ENCODE measurements at places on chromosomes 2 and 18.

GRCh38 chr2:224570328-224570993 lies 14.7 kb downstream of the CUL3 start:
- no peak for DNase-seq

- peak; percentile 87 for DNase-seq
These were observed at the start of gene OTX1 for GRCh38 chr2:63050334-63051041. OTX1 (plus strand) TSS chr2:63050830; CDS start chr2:63052991, 2,161 bp downstream.

DNA sequence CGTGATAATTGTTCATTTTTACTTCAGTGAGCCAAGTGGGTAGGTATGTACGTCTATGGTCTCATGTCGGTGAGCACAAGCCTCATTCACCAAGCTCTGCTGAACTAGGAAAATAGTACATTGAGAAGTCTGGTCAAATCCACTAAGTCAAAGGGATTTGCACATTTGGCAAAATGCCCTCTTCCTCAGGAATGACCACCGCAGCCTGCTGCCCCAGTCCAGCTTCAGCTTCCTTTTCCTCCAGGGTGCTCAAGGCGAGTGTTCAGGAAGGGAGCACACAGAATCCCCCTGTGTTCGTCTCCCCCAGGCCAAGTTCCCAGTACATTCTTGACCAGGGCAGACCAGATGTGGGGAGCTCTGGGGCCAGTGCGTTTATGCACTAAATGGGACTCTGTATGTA lies 23.0 kb downstream of the TCF7L1 start:
- DNase-seq = no peak

DNA sequence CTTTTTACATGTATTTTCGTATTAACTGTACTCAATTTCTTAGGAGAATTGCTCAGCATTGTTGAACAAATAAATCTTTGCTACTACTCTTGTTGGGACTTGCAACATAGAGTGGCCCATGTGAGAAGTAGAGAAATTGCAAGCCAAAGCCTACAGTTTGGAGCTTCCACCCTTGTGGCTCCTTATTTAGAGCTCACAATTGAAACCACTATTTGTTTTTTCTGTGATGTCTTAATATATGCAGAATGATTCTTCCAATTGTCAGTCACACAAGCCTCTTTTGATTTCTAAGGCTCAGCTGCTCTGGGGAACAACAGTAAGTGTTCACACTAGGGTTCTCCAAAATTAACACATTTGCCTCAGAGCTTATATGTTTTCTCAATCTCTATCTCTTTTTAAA lies 60.2 kb upstream of the GALNT13 start:
- DNase-seq = no peak

DNA sequence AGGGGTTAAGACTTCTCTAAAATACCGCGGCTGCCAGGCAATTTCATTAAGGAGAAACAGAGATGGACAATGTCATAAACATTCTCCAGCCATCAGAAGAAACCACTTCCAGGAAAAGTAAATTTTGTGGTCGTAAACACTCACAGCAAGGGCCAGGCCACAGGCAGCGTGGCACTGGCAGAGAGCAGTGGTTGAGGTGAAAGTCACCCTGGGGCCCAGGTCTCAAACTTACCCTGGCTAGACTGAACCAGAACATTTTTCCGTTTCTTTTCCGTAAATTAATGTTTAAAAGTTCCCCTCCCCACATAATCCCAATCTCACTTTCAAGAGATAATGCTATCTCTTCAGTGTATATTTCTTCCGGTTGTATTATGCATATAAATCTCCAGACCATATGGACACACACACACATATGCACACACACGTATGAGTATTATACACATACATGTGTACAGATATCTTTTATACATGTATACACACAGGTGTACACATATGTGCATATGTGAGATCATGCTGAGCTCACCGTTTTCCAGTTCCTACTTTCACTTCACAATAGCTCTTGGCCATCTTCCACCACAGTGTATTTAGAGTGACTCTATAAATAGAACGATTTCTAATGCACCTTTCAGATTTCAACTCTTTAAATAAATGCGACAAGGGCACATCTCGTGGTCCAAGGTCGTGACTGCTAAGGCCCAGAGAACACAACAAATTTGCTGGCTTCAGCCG lies 90.1 kb downstream of the MALT1 start:
- DNase-seq = no peak

- DNase-seq = no peak
These were observed 556.1 kb downstream of the CMPK2 start for GRCh38 chr2:6309415-6310255.

- DNase-seq = peak; percentile 52
These were observed 356.7 kb upstream of the LYPD1 start for GRCh38 chr2:133026536-133027177.

- no peak for DNase-seq
These were observed 304.0 kb downstream of the LNPK start for GRCh38 chr2:175698061-175698460.

DNA sequence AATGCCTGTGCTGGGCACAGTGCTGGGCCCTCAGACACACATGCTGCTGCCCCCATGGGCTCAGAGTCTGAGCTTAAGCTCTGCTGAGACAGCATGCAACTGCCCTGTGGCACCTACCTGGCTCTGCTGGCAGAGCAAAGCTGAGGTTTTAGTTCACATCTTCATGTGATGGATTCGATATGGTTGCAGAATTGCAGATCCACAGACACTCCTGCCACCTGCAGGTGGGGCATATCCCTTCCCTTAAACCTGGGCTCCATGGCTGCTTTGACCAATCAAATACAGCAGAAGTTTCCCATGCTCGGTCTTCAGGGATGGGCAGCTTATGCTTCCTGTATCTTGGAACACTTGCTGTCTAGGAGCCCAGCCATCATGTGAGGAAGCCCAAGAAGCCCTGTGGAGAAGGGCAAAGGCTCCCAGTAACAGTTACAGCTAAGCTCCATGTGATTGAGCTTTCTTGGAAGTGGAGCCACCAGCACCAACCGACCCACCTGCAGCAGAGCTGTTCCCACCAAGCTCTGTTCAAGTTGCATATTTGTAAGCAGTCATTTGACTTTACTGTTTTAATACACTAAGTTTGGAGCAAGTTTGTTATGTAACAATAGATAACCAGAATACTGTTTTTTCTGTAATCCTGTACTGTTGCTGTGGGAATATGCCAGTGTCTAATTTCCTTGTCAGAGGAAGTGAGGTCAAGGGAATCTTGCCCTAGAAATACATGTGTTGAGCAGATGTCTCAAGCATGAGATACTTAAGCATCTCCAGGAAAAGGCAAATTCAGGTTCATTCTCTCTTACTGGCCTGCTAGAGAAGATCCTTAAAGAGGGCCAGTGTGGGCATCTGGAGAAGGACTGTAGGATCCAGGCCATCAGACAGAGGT lies 79.3 kb downstream of the SH3RF3 start:
- peak; percentile 36 for DNase-seq

- no peak for DNase-seq
These were observed 3.3 kb upstream of the CNDP1 start for GRCh38 chr18:74531043-74531442.

DNA sequence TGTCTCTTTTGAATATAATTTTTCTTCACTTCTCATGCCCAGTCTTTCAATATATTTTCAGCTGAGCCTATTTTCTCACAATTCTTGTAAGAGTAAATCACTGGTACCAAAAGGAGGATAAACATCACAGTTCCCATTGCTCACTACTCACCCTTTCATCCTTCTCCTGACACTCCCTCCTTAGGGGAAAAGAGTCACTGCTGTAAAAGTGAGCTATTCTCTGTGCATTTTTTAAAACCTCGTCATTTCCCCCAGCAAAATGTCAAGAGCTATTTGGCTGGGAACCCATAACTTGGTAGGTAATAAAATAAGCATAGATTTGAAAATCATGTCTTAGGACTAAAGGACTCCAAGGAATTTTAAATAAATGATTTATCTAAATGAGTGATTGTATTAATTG lies 340.1 kb upstream of the GYPC start:
- no peak for DNase-seq

DNA sequence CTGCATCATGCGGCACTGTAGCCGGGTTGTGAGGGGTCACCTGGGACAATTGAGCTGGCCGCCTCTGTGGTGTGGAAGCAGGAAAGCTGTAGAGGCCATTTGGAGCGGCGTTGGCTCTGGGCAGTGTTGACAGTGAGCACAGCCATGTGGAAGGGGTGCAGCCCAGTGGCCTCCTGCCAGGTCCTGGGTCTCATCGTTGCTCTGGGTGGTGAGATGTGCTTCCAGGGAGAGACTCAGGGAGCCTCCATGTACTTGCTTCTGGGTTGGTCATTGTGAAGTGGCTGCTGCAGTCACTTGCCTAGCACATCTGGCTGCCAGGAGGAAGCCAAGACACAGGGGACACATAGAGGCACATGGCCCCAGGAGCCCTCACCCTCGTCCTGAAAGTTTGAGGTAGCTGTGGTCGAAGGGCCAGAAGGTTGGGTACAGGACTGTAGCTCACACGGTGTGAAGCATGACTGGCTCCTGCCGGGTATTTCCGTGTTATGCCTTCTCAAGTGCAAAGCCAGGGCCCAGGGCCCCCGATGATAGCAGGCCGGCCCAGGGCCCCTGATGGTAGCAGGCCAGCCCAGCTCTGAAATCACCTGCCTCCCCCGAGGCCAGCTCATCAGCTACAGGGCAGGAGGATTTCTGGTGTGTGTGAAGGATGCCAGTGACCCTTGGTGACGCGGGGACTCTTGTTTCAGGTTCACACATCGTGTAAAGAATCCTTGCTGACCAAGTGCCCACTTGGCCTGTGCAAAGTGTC lies 82.6 kb downstream of the DGKD start:
- no peak for DNase-seq

- peak; percentile 44 for DNase-seq
These were observed at the start of gene SATB2 for GRCh38 chr2:199457147-199458008. SATB2 (minus strand) TSS chr2:199457939; CDS start chr2:199456037, 1,902 bp downstream.

- DNase-seq = no peak
These were observed 6.3 kb downstream of the LOXHD1 start for GRCh38 chr18:46650681-46651080.

DNA sequence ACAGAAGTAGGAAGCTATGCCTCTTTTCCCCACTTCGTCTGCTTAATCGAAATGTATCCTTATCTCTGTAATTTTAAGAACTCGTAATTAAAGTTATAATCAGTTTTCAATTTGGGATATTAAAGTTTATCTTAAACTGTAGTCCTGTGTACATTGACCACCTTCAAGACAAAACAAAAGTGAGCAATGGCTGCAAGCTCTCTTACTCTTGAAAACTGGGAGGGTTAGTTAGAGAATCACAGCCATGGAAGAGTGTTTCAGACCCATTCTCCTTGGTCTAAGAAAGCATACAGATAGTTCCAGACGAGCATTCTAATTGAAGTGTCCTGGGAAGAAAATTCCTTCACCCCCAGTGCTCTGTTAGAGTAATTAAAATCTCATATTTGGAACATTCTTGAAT lies 2.0 kb downstream of the KCMF1 start:
- DNase-seq = no peak

- DNase-seq = no peak
These were observed 20.7 kb upstream of the NT5C1B start for GRCh38 chr2:18610090-18610489.

DNA sequence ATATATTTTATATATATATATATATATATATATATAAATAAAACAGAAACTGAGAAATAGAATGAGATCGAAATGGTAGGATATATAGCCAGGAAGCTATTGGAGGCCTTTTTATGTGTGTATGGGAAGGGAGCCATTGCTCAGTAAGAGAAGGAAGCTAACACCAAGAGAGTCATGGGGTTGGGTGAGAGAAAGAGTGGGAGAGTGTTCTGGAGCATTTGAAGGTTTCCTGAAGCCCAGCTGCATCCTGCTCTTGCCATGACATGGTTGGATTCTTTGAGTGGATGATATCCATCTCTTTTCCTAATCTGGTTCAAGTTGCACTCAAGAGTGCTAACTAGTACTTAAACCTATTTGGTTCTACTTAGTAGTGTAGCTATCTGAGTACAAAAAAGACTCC lies 282.3 kb downstream of the DYSF start:
- no peak for DNase-seq

GRCh38 chr2:241901018-241901380 lies 31.5 kb downstream of the RTP5 start:
- no peak for DNase-seq

DNA sequence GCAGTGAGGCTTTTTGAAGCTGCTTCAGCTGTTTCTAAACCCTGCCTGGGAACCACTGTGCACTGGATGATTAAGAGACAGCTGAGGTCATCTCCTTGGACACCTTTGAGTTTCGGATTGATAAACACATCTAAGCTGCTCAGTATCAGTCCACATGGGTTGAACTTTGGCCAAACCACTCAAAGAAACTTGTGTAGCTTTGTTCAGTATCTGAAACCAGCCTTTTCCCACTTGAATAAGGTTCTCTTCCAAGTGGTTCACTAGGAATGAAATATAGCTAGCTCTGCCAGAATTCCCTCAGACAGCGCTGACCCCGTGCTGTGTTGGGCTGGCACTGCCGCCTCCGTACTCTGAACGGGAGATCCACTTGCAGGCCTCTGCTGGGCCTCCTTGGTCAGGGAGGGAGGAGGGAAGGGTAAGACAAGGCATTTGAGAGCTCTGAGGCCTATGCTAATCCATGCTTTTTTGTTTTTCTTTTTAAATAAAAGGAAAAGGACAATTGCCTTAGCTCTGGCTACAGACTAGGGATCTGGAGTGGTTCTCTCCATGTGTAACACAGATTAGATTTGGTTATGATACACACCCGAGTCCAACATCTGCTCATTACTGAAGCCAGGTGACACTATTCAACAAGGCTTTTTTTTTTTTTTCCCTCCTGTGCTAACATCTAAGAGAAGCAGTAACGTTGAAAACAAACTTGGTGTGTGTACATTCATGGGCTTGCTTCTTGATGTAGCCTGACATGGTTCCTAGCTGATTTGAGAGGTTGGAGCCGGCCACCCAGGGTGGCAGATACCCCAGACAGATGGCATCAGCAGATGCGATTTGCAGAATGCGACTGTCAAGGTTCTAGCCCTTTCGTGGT lies 67.7 kb downstream of the NCK2 start:
- DNase-seq = no peak

DNA sequence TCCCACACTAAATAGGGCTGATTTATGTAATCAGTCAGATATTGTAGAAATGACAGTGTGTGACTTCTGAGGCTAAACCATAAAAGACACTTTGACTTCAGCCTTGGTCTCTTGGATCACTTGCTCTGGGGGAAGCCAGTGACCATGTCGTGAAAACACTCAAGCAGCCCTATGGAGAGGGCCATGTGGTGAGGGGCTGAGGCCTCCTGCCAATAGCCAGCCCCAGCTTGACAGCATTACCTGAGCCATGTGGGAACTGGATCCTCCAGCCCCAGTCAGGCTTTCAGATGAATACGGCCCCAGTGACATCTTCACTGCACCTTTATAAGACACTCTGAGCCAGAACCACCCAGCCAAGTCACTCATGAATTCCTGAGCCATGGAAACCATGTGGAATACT lies 20.8 kb downstream of the TNS1 start:
- no peak for DNase-seq

DNA sequence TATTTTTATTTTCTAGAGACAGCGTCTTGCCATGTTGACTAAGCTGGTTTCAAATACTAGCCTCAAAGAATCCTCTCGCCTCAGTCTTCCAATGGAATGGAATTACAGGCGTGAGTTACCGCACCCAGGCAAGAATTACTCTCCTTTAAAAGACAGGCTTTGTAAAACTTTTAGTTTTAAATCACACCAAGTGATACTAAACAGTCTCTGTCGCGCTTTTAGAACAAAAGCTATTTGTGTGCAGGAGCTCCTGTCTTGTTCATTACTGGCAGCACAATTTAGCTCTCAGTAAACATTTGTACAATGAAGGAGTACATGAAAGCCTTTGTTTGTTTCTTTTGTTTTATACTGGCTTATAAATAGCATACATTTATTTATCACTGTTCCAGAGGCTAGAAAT lies 1719.2 kb upstream of the PIK3C3 start:
- DNase-seq = no peak

- no peak for DNase-seq
These were observed 66.1 kb downstream of the TMEFF2 start for GRCh38 chr2:192128655-192129054.
